ENCODE measurements at places on chromosomes 3 and 15. TPM values are rescaled to one million over a fixed set of nuclear protein-coding genes. Genes with fewer than 3 reads are reported as not detected.

DNA sequence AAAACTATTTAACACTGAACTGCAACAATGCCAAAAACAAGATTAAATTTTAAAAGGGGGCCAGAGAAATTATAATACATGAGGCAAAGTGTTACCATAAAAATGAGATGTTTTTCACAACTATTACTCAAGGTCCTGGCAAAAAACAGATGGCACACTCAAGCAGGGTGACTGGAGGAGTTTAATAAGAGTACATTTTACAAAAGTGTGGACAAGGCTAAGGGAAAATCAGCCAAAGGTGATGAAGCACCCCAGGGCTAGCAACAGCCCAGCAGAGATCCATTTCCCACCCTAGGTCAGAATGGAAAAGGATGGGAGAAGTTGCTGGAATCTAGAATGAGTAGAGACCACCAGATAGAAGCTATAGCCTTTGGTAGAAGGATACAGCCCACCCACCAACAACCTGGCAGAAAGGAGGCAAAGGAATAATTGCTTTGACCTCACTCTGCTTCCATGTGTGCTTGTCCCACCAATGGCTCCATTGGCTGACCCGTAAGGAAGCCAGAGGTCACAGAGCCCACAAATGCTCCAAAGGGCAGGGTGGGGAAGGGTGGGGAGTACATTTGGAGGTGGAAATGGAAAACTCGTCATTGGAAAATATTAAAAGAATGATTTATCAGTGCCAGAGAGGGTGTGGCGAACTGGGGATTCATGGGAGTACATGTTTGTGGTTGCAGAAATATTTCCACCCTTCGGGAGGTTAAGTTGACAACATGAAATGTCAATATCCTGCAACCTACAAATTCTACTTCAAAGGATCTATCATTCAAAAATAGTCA, 161.0 kb upstream of the UBE2E2 start:
- no peak for DNase-seq
- no peaks in the 10 kb centered on the region for H3K36me3 ChIP-seq
- H3K27me3 ChIP-seq: no peaks in the 10 kb centered on the region
- no peak overlapping the region for H3K27ac ChIP-seq
- no peaks in the 10 kb centered on the region for H3K4me1 ChIP-seq

GTF2E1 gene
- polyA plus RNA-seq: 3.2 TPM

GRCh38 chr15:78148392-78149067, 632 bp upstream of the IDH3A start:
- peak overlapping the region; percentile 69 for H3K27ac ChIP-seq
- no peaks in the 10 kb centered on the region for H3K27me3 ChIP-seq
- H3K4me3 ChIP-seq: peak overlapping the region; percentile 89
- H3K4me1 ChIP-seq: no peaks in the 10 kb centered on the region
- no peak for DNase-seq

CPLX3 gene
- 0.09 TPM for polyA plus RNA-seq

DNA sequence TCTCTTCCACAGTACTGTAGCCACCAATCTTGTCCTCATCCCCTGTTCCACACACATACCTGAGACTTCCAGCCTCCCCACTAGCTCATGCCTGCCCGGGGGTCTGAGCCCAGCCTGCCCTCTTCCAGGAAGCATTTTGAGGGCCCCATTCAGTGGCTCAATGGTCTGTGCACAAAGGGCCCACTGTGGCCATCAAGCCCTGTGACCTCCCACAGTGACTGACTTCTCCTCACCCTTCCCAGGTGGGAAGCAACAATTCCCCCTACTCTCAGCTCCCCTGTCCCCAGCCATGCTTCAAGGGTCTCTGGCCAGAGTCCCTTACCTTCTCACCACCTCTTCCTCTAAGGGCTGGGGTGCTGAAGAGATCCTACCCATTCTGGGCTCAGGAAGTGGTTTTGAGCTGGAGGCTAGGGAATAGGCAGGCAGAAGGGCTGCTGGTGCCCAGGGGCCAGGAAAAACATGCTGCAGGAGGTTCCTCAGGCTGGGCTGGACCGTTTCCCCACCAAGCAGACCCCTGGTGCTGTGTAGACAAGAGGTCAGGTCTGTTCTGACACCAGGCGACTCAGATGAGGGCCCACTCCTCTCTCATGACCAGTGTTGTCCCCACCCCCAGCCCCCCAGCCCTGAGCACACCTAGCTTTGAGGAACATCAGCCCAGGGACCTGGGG, 3.0 kb upstream of the KLF15 start:
- DNase-seq: no peak
- H3K36me3 ChIP-seq: no peaks in the 10 kb centered on the region
- H3K27ac ChIP-seq: no peak overlapping the region
- no peaks in the 10 kb centered on the region for H3K4me1 ChIP-seq
- H3K27me3 ChIP-seq: no peaks in the 10 kb centered on the region

PEX11A gene
- 10.1 TPM for polyA plus RNA-seq

DNA sequence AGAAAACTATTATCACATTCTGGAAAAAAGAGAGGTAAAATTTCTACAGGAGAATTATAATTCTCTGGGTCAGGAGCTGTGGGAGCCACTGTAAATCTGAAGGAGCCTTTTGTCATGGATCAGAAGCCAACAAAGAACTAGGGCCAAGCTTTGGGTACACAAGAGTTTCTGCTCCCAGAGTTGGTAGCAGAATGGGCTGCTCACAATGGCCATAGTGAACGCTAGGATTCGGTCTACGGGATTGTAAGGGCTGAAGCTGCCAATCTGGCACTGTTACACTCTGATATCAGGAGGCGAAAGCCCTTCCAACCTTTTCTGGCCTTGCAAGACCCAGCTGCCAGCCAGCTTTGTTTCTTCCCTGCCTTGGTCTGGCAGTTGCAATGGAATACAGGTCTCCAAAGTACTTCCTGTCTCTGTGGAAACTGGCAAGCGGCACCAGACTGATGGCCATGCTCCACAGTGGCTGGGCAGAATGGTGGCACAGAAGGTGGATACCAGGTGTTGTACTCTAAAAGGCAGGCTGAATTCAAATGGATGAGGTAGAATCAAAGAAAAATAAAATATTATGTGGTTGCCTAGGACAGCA, 831.7 kb downstream of the CADM2 start:
- no peaks in the 10 kb centered on the region for H3K36me3 ChIP-seq
- peak; percentile 75 for DNase-seq
- no peaks in the 10 kb centered on the region for H3K27me3 ChIP-seq
- no peaks in the 10 kb centered on the region for H3K4me1 ChIP-seq

STRIT1 gene
- 0.73 TPM for polyA plus RNA-seq

DUOX1 gene
- 0.16 TPM for polyA plus RNA-seq

CPNE4 gene
- polyA plus RNA-seq: 1.7 TPM

EBLN2 gene
- 1.2 TPM for polyA plus RNA-seq

DNA sequence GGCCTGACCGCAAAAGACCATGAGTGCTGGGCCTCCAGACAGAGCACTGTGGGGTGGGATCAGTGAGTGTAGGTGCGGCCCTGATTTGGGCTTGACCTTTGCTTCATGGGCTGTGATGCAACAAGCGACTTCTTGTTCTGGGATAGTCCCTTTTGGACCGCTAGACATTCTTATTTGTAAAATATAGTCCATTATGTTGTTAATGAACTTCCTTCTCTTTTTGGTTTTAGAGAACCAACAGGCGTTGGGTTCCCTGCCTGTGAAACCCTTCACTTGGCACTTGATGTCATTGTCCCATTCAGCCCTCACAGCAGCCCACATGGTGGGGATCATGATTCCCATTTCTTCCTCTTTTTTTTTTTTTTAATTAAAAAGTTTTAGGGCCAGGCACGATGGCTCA, 15.8 kb upstream of the TRH start:
- no peak for DNase-seq
- no peak overlapping the region for H3K4me3 ChIP-seq
- H3K27me3 ChIP-seq: no peaks in the 10 kb centered on the region
- H3K27ac ChIP-seq: no peak overlapping the region

- no peaks in the 10 kb centered on the region for H3K36me3 ChIP-seq
- H3K4me3 ChIP-seq: no peak overlapping the region
- DNase-seq: no peak
- H3K27me3 ChIP-seq: no peaks in the 10 kb centered on the region
- no peak overlapping the region for H3K27ac ChIP-seq
- H3K4me1 ChIP-seq: no peaks in the 10 kb centered on the region
These were observed 119.8 kb downstream of the SUCLG2 start for GRCh38 chr3:67534594-67534993.

CYP11A1 gene
- 0.11 TPM for polyA plus RNA-seq

IREB2 gene
- polyA plus RNA-seq: 7.8 TPM
